Stimulated activated CD8-positive, alpha-beta memory T cell treated with anti-CD3 and anti-CD28 coated beads, Interleukin-4, amount 100 ng/mL, for 1 hour (primary cell): ENCODE measurements at places on chromosomes 4 and X.

GRCh38 chr4:43619219-43619618 lies 726.7 kb downstream of the GRXCR1 start:
- no peak for DNase-seq

- no peak for DNase-seq
Observed at GRCh38 chrX:155871934-155872333, 9.2 kb upstream of the VAMP7 start.

- DNase-seq, result no peak
Observed at GRCh38 chrX:154714925-154715324, 36.0 kb downstream of the GAB3 start.

DNA sequence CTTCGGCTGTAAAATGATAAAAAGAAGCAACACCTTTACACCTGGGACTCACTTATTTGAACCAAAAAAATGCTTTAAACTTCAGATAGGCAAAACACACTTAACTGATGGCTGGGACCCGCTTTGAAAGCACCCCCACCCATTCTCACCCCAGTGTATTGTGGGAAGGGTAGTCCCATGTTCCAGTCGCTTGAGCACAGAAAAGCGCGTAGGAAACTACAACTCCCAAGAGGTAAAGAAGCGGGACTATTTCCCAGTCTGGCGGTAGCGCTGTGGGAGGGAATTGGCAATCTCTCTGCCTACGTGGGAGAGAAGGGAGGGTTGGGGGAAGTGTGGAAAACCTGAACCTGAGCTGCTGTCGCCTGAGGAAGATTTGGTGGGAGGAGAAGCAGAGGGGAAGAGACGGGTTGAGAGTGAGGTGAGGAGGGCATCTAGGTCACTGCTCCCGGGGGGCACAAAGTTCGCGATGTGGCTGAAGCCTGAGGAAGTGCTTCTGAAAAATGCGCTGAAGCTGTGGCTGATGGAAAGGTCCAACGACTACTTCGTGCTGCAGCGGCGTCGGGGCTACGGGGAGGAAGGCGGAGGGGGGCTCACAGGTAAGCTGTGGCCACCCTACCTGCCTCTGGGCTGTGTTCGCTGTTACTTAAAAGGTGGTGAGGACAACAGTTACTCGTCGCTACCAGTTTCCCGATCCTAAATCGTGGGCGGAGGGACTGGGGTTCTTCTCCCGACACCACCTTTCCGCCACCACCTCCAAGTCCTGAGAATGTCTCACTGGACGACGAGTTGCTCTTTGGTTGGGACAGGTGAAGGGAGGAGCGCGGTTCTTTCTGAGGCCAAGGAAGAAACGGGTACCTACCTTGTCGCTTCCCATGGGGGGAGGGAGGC lies at the start of gene TBC1D8B:
Gene TBC1D8B, plus strand, starts transcription at position 286 of the 888 bp plus-strand sequence. Its CDS starts 181 bp downstream, at position 467.
- DNase-seq, result no peak

- no peak for DNase-seq
Observed at GRCh38 chr4:5932035-5932568, 39.2 kb upstream of the CRMP1 start.
